ENCODE measurements at places on chromosomes 6 and 20.

GRCh38 chr6:143562143-143562542 lies 50.6 kb upstream of the FUCA2 start:
- no peak for DNase-seq

- DNase-seq, result peak; percentile 31
Measured at GRCh38 chr20:40562031-40562430, 127.0 kb downstream of the MAFB start.

DNA sequence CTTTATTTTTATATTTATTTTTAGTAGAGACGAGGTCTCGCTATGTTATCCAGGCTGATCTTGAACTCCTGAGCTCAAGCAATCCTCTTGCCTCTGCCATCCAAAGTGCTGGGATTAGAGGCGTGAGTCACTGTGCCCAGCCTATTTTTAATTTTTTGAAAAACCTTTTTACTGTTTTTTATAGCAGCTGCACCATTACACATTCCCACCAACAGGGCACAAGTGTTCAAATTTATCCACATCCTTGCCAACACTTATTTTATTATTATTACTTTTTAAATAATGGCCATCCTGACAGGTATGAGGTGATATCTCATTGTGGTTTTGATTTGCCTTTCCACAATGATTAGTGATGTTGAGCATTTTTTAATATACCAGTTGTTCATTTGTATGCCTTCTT lies 42.5 kb downstream of the PACSIN1 start:
- no peak for DNase-seq

- peak; percentile 67 for DNase-seq
Measured at GRCh38 chr6:127051571-127052260, 66.8 kb upstream of the RSPO3 start.

DNA sequence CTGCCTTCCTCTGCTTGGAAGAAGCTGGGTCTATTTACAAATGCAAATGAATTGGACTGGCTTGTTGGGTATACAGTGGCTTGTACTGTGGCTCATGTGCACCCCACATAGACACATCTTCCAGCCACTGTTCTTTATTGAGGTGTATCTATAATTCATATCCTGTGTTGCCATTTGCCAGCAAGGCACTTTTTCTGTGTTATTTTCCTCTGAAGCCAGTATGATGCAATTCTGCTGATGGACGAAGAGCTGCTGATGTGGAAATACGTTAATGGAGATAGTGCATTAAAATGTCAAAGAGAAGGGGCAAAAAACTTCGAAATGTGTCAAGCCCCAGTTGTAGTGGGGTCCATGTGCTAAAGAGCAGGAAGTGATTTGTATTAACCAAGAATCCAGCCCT lies 167.5 kb downstream of the TMEM242 start:
- peak; percentile 55 for DNase-seq

DNA sequence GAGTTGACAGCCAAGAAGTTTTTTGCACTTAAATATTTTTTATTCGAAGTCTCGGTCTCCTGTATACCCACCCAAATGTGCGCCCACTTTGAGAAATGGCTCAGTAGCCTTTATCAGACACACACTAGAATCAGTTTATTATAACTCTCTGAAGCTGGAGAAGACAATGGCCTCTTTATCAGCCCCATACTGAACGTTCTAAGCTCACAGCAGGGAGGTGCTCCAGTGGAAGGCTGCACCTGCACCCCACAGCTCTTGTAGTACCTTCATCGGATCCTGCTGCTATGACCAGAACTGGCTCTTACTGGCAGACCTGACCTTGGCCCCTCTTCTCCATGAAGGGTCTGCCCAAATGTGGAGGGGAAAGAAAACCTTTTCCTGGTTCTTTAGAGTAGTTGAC lies 165.0 kb upstream of the SCGN start:
- no peak for DNase-seq

- DNase-seq, result peak; percentile 69
Measured at GRCh38 chr6:144581812-144582537, 296.8 kb downstream of the UTRN start.

DNA sequence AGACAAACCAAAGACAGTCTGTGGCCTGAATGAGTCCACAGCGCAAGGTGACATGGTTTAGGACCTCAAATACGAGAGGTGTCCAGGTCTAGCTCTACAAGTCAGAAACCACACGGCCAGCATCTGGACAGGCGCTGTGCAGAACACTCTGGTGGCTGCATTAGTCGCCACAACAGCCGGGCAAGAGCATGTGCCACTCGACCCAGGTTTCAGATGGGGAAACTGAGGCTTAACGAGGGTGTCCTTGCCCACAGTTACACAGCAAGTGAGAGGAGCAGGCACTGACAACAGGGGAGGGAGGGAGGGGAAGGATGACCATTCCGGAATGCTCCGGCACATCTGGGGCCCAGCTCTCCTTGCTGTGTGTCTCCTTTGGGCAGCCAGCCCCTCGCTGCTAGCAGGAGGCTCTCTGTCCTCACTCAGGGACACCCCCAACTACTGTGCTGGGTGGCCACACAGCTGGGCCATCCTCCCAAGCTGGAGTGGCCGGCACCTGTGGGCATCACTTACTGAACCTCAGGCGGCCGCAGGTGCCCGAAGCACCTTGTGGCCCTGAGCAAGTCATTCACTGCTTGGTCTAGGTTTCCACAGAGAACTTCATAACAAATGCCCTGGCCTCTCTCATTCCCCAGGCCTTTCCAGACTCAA lies 6.6 kb downstream of the DLL1 start:
- no peak for DNase-seq

GRCh38 chr20:36074983-36075382 lies 79.6 kb upstream of the EPB41L1 start:
- DNase-seq, result peak; percentile 53

- no peak for DNase-seq
Measured at GRCh38 chr6:108780784-108781183, 67.4 kb upstream of the ARMC2 start.

- DNase-seq, result peak; percentile 23
Measured at GRCh38 chr6:27441001-27441400, 31.9 kb downstream of the ZNF184 start.

- DNase-seq, result no peak
Measured at GRCh38 chr6:139519571-139520031, 145.2 kb upstream of the CITED2 start.

DNA sequence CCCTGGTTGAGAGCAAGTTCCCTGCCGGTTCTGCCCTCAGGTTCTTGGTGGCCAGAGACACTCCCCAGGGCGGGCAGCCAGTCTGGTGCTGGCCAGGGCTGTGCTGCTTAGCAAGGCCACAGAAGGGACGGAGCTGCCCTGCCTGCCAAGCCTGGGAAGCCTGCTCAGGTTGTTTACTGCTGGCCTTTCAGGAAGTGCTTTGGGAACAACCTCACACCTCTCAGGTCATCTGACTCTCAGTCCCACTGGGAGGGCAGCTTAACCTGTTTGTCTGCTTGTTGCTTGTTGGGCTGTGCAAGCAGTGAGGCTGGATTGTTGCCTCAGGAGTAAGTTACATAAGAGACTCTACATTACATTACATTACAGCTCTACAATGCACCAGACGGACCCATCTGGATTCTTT lies 75.8 kb upstream of the AFDN start:
- DNase-seq, result no peak

- DNase-seq, result peak; percentile 19
Measured at GRCh38 chr6:6916598-6916997, 191.2 kb upstream of the RREB1 start.

- no peak for DNase-seq
Measured at GRCh38 chr6:125824946-125825771, 34.4 kb downstream of the NCOA7 start.

DNA sequence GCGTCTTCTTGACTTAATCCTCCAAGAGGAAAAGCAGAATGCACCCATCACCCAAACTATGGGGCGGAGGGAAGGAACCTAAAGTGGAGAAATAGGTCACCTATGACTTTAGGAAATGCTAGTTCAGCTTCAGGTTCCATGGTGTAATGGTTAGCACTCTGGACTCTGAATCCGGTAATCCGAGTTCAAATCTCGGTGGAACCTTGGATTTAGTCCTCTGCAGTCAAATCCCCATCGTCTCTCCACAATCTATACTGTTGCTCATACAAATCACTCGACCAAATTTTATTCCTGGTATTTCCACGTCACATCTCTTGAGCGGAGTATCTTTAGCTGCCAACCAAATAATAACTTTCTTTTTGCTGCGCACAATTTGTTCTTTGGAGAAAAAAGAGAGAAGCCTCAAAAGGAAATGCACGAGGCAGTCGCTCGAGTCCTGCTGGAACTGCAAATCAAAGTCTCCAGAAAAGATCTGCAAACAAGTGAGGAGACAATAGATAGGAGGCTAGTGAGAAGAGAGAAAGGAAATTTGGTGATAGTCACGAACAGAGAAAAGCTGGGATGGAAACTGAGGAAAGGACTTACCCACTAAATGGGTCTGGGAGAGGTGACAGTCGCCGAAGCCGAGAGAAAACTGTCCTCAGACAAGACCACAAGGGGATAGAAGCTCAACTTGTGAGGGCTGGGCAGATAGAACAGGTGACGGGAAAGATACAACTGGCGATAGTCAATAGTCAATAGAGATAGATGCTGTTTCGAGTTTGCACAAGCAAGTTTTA lies 16.6 kb downstream of the POM121L2 start:
- peak; percentile 83 for DNase-seq

- DNase-seq, result no peak
Measured at GRCh38 chr6:37554480-37554819, 54.8 kb upstream of the CCDC167 start.

GRCh38 chr20:22744341-22745193 lies 160.2 kb upstream of the FOXA2 start:
- DNase-seq, result peak; percentile 43

GRCh38 chr20:32063695-32064094 lies 11.7 kb downstream of the HCK start:
- DNase-seq, result no peak

Data from choroid plexus epithelial cell (primary cell).